ENCODE measurements at places on chromosomes 1 and 21.

DNA sequence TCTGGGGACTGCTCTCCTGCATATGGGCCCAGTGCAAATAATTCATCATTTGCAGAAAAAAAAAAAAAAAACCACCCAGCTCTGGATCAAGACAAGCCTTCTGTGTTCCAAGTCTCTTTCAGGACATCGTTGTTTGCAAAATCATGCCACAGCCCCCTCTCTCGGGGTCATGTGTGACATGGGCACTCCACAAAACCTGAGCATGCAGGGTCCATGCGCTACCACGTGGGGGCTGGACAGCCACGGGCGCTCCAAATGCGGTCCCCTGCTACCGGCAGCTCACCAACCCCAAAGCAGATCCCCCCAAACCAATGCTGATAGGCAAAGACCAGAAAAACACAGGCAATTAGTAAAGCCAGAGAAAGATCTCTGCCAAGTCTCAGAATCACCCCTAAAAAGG is 17.6 kb downstream of the NPHP4 start:
- DNase-seq = no peak

DNA sequence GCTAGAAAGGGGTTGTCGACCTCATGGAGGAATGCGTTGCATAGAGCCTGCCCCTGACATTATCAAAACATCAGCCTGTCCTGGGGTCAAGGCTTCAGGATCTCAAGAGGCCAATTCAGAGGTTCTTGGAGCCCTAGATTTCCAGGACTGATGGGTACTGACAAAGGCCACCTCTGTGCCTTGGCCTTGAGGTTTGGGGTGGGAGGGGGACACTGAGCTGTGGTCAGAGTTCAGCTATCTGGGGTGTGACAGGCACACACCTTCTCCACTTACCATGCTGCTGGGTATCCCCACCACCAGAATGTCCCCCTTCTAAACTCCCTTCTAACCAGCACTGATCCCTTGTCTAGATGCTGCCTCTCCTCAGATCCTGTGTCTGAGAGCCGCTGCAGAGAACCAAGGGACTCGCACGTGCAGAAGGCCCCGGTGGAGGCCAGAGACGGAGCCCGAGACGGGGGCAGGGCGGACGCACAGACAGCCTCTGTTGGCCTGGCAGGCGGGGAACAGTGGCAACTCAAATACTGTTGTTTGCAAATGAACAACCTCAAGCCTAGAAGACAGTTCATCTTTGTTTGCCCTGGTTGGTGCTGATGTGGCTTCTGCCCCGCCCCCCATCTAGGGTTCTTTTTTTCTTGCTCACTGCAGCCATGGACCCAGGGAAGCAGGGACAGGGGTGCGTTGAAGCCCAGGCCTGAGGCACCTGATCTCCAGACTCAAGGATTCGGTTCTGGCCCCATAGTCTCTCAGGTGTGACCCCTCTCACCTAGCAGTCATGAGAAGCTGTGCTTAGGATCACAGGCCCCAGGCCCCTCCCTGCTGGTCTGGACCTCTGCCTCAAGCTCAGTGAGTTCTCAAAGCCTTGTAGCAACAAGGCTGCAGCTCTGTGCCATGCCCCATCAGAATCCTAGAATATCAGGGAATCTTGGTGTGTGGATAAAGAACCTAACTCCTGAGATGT is 28.1 kb upstream of the CSF1 start:
- no peak for DNase-seq

GRCh38 chr1:183226963-183227362 is 40.9 kb downstream of the LAMC2 start:
- no peak for DNase-seq

GRCh38 chr21:46081862-46082712 is 15.8 kb upstream of the COL6A2 start:
- DNase-seq = no peak

- no peak for DNase-seq
These were observed 149.0 kb downstream of the SYT2 start for GRCh38 chr1:202561240-202561639.

GRCh38 chr1:11708554-11709350 is 17.2 kb downstream of the DRAXIN start:
- no peak for DNase-seq

DNA sequence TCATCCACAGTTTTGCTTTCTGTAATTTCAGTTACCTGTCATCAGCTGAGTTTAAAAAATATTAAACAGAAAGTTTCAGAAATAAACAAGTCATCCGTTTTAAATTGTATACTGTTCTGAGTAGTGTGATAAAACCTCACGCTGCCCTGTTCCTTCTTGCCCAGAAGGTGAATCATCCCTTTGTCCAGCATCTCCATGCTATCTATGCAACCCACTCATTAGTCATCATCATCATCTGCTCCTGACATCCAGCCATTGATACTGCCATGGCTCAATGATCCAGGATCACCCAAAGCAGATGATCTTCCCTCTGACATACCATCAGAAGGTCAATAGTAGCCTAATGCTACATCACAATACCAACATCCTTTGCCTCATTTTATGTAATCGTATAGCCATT is 198.3 kb downstream of the SLC44A5 start:
- no peak for DNase-seq

DNA sequence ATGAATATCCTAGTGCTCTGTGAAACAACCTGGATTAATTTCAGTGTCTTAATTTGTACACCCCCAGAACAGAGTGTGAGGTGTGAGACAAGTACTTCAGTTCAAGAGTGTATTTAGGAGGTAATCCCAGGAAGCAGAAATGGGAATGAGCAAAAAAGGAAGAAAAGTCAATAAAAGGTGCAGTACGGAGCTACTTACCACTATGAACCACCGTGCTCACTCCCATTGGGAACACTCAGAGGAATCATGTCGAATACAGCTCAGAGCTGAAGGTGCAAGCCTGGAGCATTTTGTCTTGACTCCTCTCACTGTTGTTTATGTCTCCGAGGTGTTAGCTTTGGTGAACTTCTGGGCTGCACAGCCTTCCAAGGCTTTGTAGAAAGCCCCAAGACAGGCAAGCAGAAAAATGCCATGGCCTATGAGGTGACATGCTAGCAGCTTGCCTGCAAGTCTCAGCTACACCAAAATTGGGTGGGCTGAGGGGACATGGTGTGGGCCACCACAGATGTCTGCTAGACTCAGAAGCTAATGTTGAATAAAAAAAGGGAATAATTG is 7.4 kb upstream of the SVBP start:
- DNase-seq = no peak

- no peak for DNase-seq
These were observed 33.3 kb upstream of the CD1D start for GRCh38 chr1:158147401-158147800.

DNA sequence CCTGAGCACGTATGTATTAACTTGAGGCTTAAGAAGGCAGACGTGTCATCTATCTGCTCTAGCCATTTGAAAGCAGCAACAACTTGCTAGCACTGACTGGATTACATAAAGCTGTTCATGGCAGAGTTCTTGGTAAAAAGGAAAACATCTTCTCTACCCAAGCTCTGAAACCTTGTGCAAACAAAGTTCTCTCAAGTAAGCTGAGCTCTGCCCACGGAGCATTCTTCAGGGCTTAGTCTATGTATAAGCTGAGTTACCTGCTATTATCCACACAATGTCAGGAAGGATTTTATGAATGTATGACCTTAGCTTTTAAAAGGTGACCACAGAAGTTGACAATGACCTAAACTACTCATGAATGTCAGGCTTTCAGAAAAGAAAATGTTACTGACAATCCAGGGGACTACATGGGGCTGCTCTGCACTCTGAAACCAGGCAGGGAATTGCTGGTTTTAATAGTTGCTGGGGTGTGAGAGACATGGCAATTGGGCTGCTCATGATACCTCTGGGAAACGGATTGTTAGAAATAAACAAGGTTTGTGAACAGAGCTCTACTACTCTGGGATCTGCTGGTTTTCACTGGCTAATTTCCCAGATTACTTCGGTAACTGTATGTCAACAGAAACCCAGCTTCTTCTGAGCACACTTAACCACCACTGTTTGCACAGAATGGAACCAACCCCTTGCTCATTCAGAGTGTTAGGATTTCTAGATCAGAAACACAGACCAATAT is 29.6 kb upstream of the CCN1 start:
- no peak for DNase-seq

DNA sequence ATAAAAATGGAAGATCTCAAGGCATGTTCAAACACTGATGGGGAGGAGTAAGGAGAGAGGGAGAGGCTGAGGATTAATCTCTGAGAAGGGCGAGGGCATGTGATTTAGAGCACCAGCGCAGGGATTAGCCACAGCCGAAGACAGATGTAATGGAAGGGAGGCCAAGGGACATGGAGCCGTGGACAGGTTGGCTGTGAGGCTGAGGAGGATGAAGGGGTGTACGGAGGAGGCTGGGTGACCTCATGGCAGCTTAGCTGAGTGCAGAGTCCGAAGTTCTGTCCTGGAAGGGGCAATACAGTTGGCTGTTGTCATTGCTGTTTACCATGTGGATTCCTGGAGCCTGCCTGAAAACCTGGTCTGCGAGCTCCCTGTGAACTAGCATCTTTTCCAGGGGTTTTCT is 342.8 kb downstream of the RPS6KC1 start:
- no peak for DNase-seq

DNA sequence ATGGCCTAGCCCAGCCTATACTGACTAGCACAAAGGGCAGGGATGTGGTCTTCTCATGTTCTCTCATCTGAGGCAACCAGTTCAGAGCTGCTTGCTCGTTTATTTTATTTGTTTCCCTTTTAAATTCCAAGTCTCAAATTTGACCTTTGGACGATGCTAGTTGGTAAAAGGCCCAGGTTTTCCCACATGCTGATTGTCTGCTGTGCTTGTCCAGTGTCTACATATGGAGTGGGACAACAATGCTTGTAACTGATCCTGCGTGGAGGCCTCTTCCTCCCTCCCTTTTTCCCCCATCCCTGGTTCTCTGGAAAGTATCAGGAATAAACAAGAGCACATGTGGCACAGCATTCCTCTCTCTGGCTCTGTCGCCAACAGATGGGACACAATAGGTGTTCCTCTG is 34.0 kb upstream of the BEND5 start:
- DNase-seq = no peak

GRCh38 chr1:222053790-222054294 is 312.0 kb upstream of the DUSP10 start:
- DNase-seq = no peak

GRCh38 chr1:184300446-184300845 is 86.4 kb upstream of the C1orf21 start:
- no peak for DNase-seq

- no peak for DNase-seq
These were observed 287.5 kb upstream of the B3GALT2 start for GRCh38 chr1:193473932-193474331.

DNA sequence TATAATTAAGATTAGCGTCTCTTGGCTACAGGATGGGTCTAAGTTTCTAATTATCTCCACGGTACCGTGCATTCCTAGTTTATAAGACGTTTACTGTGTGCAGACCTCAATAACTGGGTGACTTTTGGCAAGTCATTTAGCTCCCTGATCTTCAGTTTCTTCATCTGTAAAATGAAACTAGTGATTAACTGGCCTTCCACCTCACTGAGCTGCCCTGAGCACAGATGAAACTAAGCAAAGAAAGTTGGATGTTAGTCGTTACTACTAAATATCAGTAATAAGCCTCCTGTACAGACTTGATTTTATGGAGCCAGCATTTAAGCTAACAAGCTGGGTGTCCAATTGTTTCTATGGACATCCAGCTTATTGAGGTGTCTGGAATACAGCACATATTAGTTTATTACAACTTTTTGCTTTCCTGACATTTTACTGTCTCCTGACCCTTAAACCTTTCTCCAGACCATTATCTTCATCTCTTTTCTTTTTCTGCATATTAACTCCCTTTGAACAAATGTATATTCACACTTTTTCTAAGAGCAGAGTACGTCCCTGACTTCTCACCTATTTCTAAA is 1.1 kb downstream of the CR2 start:
- no peak for DNase-seq

- DNase-seq = no peak
These were observed 12.2 kb downstream of the RHBDL2 start for GRCh38 chr1:38929476-38929875.

DNA sequence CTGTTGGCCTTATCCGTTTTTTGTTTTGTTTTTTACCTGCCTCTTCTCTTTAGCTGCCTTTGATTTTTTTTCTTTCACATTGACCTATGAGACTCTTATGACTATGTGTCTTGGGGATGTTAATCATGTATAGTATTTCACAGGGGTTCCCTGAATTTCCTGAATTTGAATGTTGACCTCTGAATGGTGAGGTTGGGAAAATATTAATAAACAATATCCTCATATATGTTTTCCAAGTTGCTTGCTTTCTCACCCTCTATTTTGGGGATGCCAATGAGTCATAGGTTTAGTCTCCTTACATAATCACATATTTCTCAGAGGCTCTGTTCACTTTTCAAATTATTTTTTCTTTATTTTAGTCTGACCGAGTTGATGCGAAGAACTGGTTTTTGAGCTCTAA is 29.6 kb downstream of the GBP5 start:
- no peak for DNase-seq

DNA sequence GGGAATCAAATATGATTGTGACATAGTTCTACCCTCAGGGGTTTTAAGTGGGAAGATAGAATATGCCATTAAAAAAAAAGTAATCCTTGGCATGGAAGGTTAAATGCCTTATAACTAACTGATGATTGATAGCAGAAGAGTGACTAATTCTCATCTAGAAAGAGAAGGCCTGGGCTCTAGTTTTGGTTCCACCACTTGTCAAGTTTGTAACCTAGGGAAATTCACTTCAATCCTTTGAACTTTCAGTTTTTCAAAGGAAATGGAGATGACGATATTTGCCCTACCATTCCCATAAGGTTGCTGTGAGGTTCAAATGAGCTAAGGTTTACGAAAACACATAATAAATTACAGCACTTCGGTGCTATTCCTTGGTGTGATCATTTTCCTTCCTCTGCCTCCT is 88.5 kb downstream of the GPR88 start:
- DNase-seq = no peak

GRCh38 chr1:24724345-24725208 is 20.7 kb upstream of the CLIC4 start:
- no peak for DNase-seq

GRCh38 chr1:147201786-147202185 is 23.4 kb downstream of the FMO5 start:
- DNase-seq = no peak

GRCh38 chr1:115401676-115402075 is 63.6 kb upstream of the NGF start:
- no peak for DNase-seq

DNA sequence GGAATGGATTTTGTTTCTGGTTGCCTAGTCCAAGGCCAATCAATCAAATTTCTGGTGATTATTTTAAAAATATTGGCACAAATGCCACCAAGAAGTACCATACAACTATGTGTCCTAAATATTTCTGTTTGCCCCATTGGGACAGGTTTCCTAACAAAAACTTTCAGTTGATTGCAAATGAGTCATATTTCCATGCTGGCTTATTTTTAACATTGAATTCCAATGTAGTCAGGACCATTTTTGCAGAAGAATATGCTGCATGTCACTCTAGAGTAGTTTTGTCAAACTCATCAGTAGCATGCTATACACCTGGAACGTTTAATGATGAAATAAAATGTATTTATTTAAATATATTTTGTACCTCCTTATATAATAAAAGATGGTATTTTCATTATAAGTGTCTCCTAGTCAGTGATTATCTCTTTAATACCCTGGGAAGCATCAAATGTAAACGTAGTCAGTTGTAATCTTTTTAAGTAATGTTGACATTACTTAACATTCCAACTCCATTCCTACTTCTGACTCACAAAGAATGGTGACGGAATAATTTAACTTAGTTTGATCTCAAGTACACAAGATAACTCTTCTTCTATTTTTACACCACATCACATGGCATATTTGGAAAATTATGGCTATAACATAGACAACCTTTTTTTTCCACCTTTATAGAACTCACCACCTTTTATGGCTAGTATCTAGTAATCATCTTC is 39.0 kb upstream of the USH2A start:
- DNase-seq = no peak

GRCh38 chr1:63659448-63659847 is 66.2 kb downstream of the PGM1 start:
- DNase-seq = no peak

Data from activated CD8-positive, alpha-beta T cell treated with anti-CD3 and anti-CD28 coated beads, Interleukin-2, amount 10 ng/mL, durations not matched to agents 7 days and 5 days (primary cell).